ENCODE measurements at places on chromosomes 16 and 17. TPM values are rescaled to one million over a fixed set of nuclear protein-coding genes. Genes with fewer than 3 reads are reported as not detected.

Gene TPSG1
- total RNA-seq: not detected

DNA sequence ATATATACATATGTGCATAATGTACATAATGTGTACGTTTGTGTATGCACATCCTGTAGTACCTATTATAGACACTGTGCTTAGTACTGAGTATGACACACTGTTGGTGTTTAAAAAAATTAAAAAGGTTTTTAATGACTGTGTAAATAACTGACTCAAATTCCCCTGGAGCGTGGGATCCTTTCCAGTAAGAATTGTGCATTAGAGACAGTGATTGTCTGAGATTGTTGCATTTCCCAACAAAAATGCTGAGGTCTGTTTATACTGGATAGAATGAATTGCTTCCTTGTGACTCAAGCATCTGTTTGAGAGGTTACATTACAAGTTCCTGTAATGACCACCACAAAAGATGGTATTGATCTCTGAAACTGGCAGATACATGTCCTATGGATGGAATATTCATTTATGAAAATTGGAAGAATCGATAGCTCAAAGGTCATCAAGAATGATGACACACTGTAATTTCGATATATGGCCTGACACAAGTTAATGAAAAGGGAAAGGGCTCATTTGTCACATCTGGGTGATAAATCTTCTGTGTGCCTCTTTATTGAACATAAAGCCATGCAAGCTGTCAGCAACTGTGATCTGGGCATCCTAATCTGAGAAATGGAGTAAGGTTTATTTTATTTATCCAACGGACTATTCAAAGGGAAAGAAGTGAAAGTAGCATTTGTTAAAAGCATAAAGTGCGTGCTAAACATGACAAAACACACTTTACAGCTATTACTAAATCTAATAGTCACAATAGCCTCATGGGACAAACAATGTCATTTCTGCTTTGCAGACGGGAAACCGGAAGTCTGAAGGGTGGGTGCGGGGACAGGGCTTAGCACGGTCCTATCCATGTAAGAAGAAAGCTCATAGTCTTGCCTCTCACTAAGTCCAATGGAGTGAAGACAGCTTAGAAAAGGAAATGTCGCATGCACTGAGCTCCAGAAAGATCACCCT, 228.8 kb downstream of the CDH11 start:
- H3K27ac ChIP-seq: no peak overlapping the region
- no peak for DNase-seq
- no peaks in the 10 kb centered on the region for H3K36me3 ChIP-seq
- no peak overlapping the region for H3K4me3 ChIP-seq
- no peaks in the 10 kb centered on the region for H3K4me1 ChIP-seq

DNA sequence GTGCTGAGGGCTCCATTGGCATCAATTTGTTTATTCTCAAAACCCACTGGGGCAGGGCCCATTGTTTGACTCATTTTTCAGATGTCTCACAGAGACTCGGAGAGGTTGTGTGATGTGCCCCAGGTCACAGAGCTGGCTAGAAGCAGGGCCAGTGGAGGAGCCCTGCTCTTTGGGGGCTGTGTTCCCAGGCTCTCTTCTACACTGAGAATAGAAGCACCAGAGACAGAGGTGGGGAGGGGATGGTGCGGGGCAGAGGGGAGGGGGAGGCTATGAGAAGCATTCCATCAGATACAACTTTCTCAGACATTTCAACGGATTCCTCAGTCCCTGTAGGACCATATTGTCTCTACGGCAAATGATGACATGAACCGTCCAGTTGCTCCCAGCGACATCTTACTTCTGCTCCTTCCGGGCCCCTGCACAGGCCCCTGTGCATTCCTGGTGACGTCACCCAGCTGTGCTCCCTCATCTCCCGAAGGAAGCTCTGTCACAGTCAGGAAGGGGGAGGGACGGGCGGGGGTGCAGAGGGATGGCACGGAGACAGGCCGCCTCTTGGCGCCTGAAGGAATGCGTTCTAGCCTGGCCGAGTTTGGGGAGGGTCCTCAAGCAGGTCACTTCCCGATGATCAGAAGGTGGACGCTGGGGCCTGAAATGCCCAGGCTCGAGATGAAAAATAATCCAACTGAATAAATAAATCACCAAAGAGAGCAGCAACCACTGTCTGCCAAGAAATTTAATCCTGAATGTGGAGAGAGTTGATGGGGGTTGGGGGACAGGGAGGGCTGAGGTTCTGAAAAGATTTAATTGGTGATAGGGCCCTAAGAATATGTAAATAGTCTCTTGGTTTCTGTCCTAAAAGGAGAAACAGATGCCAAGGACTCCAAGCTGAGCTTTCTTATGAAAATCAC, 114.1 kb downstream of the NOG start:
- H3K4me3 ChIP-seq: no peak overlapping the region
- H3K27me3 ChIP-seq: peaks cover 8% of the 10 kb centered on the region
- no peaks in the 10 kb centered on the region for H3K36me3 ChIP-seq
- H3K4me1 ChIP-seq: no peaks in the 10 kb centered on the region
- H3K27ac ChIP-seq: no peak overlapping the region
- DNase-seq: no peak

- H3K27me3 ChIP-seq: no peaks in the 10 kb centered on the region
- DNase-seq: no peak
- H3K4me1 ChIP-seq: 0 out of 2 replicates have a peak, but pooled peaks cover 4% of the 10 kb centered on the region
- H3K27ac ChIP-seq: no peak overlapping the region
- H3K4me3 ChIP-seq: no peak overlapping the region
Observed at GRCh38 chr17:40253565-40253964, 34.1 kb upstream of the CDC6 start.

- no peak for DNase-seq
- H3K27me3 ChIP-seq: peaks cover 7% of the 10 kb centered on the region
- no peak overlapping the region for H3K27ac ChIP-seq
- no peaks in the 10 kb centered on the region for H3K36me3 ChIP-seq
- no peaks in the 10 kb centered on the region for H3K4me1 ChIP-seq
- H3K4me3 ChIP-seq: no peak overlapping the region
Observed at GRCh38 chr17:10631701-10632100, 25.4 kb downstream of the MYH3 start.

Gene SLC43A2
- total RNA-seq: 10.2 TPM

Gene CCL16
- not detected for total RNA-seq

DNA sequence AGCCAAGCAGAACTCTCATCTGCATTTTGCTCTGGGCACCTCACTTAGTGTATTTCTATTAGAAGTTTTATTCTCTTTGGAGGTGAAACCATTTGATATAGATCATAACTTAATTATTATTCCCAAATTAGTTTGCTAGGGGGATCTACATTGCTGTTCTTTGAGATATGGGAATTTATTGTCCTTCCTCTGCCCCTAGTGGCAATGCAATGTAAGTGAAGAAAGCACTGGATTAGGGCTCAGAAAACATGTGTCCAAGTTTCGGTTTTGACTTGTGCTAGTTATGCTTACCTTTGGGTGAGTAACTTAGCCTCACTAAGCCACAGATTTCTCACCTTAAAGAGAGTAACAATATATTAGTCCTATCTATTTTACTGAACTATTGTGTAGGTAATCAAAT, 2.9 kb downstream of the KRT39 start:
- H3K36me3 ChIP-seq: no peaks in the 10 kb centered on the region
- H3K27me3 ChIP-seq: no peaks in the 10 kb centered on the region
- H3K4me3 ChIP-seq: no peak overlapping the region
- H3K4me1 ChIP-seq: no peaks in the 10 kb centered on the region

GRCh38 chr16:54342966-54343365, 56.4 kb upstream of the IRX3 start:
- H3K27ac ChIP-seq: no peak overlapping the region
- no peaks in the 10 kb centered on the region for H3K4me1 ChIP-seq
- H3K4me3 ChIP-seq: no peak overlapping the region
- H3K36me3 ChIP-seq: no peaks in the 10 kb centered on the region
- no peak for DNase-seq

GRCh38 chr17:81039854-81040758, 5.2 kb downstream of the BAIAP2 start:
- H3K4me1 ChIP-seq: peaks cover 20% of the 10 kb centered on the region
- H3K27ac ChIP-seq: no peak overlapping the region
- H3K36me3 ChIP-seq: peaks cover 43% of the 10 kb centered on the region
- DNase-seq: peak; percentile 20
- H3K27me3 ChIP-seq: no peaks in the 10 kb centered on the region
- no peak overlapping the region for H3K4me3 ChIP-seq

- H3K27me3 ChIP-seq: no peaks in the 10 kb centered on the region
- no peaks in the 10 kb centered on the region for H3K36me3 ChIP-seq
- no peak overlapping the region for H3K27ac ChIP-seq
- H3K4me3 ChIP-seq: no peak overlapping the region
Observed at GRCh38 chr17:70261170-70261569, 91.8 kb downstream of the KCNJ2 start.

- H3K4me1 ChIP-seq: no peaks in the 10 kb centered on the region
- H3K4me3 ChIP-seq: no peak overlapping the region
- no peaks in the 10 kb centered on the region for H3K27me3 ChIP-seq
- peaks cover 14% of the 10 kb centered on the region for H3K36me3 ChIP-seq
- DNase-seq: no peak
Observed at GRCh38 chr17:550041-550398, 164.6 kb downstream of the VPS53 start.

DNA sequence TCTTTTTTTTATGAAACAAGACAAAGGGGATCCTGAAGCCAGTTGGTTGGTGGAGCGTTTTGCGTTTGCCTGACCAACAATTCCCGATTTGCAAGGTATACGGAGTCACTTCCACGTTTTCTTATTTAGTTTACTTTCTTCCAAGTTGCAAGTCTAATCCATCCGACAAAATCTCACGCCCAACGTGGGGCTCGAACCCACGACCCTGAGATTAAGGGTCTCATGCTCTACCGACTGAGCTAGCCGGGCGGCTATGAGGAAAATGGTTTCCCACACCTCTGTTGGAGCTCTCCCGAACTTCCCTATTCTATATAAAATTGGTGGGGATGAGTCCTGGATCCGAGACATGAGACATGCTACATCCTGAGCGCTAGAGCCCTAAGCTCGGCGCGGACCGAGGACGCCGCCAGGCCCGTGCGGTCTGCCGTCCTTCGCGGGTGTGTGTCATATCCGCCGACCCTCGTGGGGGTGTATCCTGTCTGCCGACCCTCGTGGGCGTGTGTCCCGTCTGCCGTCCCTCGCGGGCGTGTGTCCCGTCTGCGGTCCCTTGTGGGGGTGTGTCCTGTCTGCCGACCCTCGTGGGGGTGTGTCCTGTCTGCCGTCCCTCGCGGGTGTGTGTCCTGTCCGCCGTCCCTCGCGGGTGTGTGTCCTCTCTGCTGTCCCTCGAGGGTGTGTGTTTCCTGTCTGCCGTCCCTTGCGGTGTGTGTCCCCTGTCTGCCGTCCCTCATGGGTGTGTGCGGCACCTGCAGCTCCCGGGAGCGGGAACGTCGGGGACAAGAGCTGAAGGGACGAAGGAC, 22.6 kb downstream of the ZNF213 start:
- H3K4me1 ChIP-seq: peaks cover 6% of the 10 kb centered on the region
- no peaks in the 10 kb centered on the region for H3K36me3 ChIP-seq
- H3K4me3 ChIP-seq: peak overlapping the region; percentile 69

Gene ADAM11
- total RNA-seq: 0.18 TPM

DNA sequence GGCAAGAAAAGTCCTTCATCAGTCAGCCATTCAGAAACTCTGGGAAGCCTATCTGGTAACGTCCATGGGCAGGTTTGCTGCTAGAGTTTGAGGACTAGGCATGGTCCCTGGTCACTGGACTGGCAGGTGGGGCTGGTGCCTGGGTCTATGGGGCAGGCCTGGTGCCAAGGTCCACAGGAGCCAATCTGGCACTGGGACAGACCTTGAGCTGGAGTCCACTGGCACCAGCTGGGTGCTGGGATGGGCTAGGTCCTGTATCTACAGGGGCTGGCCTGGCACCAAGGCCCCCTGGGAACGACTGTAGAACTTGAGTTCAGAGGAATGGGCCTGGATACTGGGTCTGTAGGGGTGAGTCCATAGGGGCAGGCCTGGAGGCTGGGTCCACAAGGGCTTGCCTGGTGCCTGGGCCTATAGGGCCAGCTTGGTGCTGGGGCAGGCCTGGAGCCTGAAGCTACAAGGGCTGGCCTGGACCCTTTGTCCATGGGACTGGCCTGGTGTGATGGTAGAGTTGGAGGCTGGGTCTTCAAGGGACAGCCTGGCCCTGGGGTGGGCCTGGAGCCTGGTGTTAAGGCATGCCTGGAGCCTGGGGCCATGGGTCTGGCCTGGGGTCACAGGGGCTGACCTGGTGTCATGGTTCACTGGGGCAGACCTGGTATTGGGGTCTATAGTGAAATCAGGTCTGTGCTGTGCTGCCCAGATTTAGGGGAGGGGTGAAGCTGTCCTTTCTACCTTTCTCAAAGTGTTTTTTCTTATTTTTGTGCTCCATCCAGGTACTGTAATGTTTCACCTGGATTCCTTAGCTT, 30.5 kb upstream of the NKD1 start:
- H3K36me3 ChIP-seq: no peaks in the 10 kb centered on the region
- H3K4me3 ChIP-seq: no peak overlapping the region
- no peaks in the 10 kb centered on the region for H3K27me3 ChIP-seq
- no peaks in the 10 kb centered on the region for H3K4me1 ChIP-seq
- no peak for DNase-seq

GRCh38 chr16:82175627-82176026, 5.6 kb upstream of the MPHOSPH6 start:
- H3K27ac ChIP-seq: no peak overlapping the region
- H3K36me3 ChIP-seq: no peaks in the 10 kb centered on the region
- H3K4me1 ChIP-seq: peaks cover under 1% of the 10 kb centered on the region

Gene KRTAP2-3
- total RNA-seq: not detected

GRCh38 chr17:15289285-15290183, 24.4 kb upstream of the PMP22 start:
- H3K27me3 ChIP-seq: no peaks in the 10 kb centered on the region
- H3K36me3 ChIP-seq: no peaks in the 10 kb centered on the region
- H3K27ac ChIP-seq: no peak overlapping the region
- peaks cover 6% of the 10 kb centered on the region for H3K4me1 ChIP-seq
- H3K4me3 ChIP-seq: no peak overlapping the region

Gene ELOB
- 268 TPM for total RNA-seq

Gene CCL23
- not detected for total RNA-seq

Gene CHRNE
- total RNA-seq: not detected

- H3K4me3 ChIP-seq: no peak overlapping the region
- H3K27ac ChIP-seq: no peak overlapping the region
- no peaks in the 10 kb centered on the region for H3K36me3 ChIP-seq
- DNase-seq: no peak
Observed at GRCh38 chr16:52958951-52959350, 93.7 kb downstream of the CHD9NB start.

GRCh38 chr17:46020023-46020761, 21.1 kb downstream of the STH start:
- H3K4me3 ChIP-seq: no peak overlapping the region
- H3K36me3 ChIP-seq: 0 out of 3 replicates have a peak, but pooled peaks cover 4% of the 10 kb centered on the region
- H3K27me3 ChIP-seq: no peaks in the 10 kb centered on the region

DNA sequence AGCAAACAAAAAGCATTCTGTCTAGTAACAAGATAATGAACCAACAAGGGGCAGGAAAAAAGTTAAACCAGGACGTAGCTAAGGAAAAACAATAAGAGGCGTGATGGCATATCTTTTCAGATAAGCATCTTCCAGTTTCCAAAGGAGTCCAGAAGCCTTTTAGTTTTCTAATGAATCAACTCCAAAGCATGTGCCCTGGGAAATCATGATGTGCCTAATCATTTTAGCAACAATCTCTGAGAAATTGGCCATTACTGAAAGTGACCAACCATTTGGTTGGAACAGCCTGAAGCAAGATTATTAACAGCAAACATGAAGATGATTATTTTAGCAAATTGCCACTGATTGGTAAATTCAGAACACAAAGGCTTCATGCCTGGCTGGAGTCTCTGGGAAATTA, 440.9 kb upstream of the MAF start:
- no peak for DNase-seq
- no peak overlapping the region for H3K27ac ChIP-seq
- H3K4me1 ChIP-seq: no peaks in the 10 kb centered on the region
- no peaks in the 10 kb centered on the region for H3K36me3 ChIP-seq
- H3K4me3 ChIP-seq: no peak overlapping the region
- H3K27me3 ChIP-seq: peaks cover 6% of the 10 kb centered on the region

Gene P2RX5
- total RNA-seq: 1.6 TPM

Data from K562 (cell line).